ENCODE measurements at places on chromosomes 12 and 14. TPM values are rescaled to one million over a fixed set of nuclear protein-coding genes. Genes with fewer than 3 reads are reported as not detected.

Gene LGR5
- total RNA-seq = 13.8 TPM

Gene RD3L
- total RNA-seq = not detected

Gene KSR2
- not detected for total RNA-seq

Gene IFNG-AS1
- not detected for total RNA-seq

Gene PRB2
- not detected for total RNA-seq

Gene AMIGO2
- total RNA-seq = 86.7 TPM

Gene EML5
- total RNA-seq = not detected

Gene ALX1
- 3.2 TPM for total RNA-seq

Gene DNAH10
- total RNA-seq = 0.95 TPM

Gene CIROP
- total RNA-seq = not detected

Gene RNASE7
- total RNA-seq = not detected

Gene ESR2
- not detected for total RNA-seq

Gene PIGH
- 16.9 TPM for total RNA-seq

Gene IGFBP6
- 10.0 TPM for total RNA-seq

Gene DAO
- total RNA-seq = not detected

Gene DBX2
- not detected for total RNA-seq

Gene ADAM21
- total RNA-seq = 0.15 TPM

Gene LBHD2
- total RNA-seq = not detected

Gene RNF212B
- total RNA-seq = not detected

Gene GUCY2C
- total RNA-seq = not detected

Gene ASCL1
- not detected for total RNA-seq

Gene ACSM4
- total RNA-seq = not detected

Gene PRIM1
- 3.3 TPM for total RNA-seq

Gene KCNA5
- total RNA-seq = 6.5 TPM

Gene PTPRO
- total RNA-seq = 3.9 TPM

Gene RERGL
- total RNA-seq = 0.27 TPM

Gene NKX2-1
- total RNA-seq = not detected

Gene GALNT16
- total RNA-seq = 34.4 TPM

Gene IKZF4
- 5.3 TPM for total RNA-seq

Gene SDR9C7
- not detected for total RNA-seq

Gene CCDC38
- not detected for total RNA-seq

Gene KRT83
- total RNA-seq = not detected

Gene TMEM229B
- 2.9 TPM for total RNA-seq
